ENCODE measurements at places on chromosomes 16 and 17.

DNA sequence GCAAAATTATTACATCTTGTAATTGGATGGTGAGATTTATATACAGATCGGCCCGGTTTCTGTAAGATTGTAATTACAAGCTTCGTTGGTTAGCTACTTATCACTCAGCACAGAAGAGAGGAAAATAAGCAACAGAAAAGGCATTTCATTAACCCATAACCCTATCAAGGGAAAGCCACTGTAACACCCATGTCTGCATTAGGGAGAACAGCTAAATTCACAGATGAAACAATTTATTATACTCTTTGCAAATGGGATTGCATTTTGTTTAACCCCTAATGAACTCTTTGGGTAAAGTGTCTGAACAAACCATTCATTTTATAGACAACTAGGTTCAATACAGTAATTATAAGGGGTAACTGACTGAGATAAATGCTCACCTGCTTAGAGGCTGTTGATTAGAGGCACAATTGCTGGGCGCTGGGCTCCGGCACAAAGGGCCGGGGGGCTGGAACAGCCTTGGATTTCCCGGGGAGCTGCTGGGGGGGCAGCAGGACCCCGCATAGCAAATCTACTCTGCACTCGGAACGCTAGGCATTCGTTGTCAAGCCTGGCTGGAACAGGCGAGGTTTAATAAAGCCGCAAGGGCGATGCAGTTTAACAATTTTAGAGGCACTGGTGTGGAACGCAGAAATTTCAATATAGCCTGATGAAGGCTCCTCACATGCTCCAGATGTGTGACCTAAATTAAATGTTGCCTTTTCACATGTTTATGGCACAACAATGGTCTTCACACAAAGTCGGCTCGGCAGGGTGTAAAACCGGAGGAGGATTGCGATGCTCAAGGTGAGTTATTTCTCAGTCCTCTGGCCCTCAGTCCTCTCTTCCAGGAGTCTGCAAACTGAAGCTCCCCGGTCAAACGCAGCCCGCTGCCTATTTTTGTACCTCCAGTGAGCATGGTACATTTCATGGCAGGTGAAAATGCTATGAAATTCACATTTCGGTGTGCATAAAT lies 134.0 kb upstream of the IRX6 start:
- DNase-seq: no peak

DNA sequence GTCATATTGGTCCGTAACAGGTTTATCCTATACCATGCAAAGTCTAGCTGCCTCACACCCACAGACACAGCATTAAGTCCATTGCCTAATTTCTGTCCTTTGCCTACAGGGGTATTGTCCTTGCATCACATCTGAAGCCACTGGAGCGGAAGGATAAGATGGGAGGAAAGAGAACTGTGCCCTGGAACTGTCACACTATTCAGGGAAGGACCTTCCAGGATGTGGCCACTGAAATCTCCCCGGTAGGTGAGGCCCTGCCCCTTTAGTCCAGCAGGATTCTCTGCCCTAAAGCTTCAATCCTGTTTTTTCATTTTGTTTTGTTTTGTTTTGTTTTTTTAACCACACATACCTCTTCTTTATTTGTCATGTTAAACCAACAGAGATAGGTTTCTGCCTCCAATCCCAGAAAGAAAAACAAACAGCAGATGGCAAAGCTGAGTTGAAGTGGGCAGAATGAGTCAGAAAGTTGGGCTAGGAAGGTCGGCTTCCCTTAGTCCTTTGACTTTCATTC lies 2.2 kb upstream of the EFTUD2 start:
- DNase-seq: no peak

DNA sequence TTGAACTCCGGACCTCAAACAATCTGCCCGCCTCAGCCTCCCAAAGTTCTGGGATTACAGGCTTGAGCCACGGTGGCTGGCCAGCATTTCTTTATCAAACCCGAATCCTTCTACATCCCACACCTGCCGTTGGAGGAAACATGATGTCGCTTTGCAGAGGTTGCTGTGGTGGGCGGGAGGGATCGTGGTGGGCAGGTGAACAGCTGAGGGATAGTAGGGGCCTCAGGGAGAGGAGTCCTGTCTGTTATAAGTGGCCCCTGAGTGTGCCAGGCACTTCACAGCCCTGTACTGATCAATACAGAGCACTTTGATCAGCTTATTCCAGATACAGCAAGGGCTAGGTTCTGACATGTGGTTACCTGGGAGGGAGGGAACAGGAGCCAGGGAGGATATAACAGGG lies 76.5 kb downstream of the CYLD start:
- DNase-seq: no peak

DNA sequence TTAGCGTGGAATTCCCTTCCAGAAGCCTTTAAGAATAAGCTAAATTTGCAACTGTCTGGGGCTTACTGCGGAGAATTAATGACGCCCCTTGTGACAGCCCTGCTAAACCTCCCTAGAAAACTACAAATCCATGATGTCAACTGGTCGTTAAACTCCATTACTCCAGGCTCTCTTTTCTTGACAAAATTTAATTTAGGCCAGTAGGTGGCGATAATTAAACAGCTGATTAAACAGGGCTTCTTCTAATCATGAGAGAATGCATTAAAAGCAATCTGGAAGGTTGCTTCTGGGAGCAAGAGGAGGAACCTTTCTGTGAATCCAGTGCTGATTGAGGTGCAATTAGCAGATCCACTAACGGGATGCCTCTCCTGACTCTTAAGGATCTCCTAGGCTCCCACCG lies 8.1 kb upstream of the NLRP1 start:
- DNase-seq: no peak

DNA sequence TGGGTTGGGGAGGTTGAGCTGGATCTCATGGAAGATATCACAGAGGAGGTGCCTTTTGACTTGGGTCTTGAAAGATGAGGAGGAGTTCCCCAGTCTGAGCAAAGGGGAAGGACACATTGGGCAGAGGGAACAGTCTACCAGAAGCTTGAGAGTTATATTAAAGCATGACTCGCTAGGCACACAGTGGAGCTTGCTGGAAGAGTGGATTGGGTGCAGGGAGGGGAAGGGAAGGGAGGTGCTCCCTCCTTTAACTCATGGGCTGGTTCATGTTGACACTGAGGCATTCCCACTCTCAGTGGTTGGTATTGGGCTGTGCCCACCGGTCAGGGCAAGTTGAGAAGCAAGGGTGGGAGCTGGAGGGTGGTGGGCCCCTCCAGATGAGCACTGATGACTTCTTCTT lies 5.9 kb downstream of the TMEM98 start:
- no peak for DNase-seq

- no peak for DNase-seq
These were observed 506 bp downstream of the ATP5MC1 start for GRCh38 chr17:48892940-48893645.

DNA sequence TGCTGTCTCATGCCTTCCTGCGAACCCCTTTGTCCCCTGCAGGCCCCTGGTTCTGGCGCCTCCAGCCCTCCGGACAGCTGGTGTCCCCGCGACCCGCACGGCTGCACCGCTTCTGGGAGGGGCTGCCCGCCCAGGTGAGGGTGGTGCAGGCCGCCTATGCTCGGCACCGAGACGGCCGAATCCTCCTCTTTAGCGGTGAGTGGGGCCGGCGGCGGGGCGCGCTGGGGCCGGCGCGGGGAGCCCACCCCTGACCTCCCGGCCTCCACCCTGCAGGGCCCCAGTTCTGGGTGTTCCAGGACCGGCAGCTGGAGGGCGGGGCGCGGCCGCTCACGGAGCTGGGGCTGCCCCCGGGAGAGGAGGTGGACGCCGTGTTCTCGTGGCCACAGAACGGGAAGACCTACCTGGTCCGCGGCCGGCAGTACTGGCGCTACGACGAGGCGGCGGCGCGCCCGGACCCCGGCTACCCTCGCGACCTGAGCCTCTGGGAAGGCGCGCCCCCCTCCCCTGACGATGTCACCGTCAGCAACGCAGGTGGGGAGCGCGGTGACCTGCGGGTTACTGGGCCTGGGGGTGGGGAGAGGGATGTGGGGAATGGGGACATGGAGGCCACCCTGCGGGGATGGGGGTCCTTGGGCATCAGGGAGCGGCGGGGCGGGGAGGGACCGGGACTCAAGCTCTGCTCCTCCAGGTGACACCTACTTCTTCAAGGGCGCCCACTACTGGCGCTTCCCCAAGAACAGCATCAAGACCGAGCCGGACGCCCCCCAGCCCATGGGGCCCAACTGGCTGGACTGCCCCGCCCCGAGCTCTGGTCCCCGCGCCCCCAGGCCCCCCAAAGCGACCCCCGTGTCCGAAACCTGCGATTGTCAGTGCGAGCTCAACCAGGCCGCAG lies 7.1 kb upstream of the IL32 start:
- peak; percentile 55 for DNase-seq

GRCh38 chr16:87365021-87365713 lies 18.4 kb downstream of the FBXO31 start:
- no peak for DNase-seq

DNA sequence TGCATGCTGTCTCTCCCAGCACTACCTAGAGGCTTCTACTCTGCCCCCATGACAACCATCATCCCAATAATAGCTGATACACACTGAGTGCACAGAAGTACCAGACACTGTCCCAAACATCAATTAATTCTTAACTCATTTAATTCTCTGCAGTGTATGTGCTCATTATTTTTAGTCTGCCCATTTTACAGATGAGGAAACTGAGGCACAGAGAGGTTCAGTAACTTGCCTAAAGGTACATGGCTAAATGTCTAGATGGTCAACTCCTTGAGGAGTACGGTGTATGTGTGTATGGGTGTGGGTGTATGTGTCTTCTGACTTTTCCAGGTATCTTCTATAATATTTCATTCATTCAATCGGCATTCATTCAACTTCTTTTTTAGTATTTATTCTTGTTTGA lies 407.9 kb downstream of the SOX9 start:
- DNase-seq: no peak

DNA sequence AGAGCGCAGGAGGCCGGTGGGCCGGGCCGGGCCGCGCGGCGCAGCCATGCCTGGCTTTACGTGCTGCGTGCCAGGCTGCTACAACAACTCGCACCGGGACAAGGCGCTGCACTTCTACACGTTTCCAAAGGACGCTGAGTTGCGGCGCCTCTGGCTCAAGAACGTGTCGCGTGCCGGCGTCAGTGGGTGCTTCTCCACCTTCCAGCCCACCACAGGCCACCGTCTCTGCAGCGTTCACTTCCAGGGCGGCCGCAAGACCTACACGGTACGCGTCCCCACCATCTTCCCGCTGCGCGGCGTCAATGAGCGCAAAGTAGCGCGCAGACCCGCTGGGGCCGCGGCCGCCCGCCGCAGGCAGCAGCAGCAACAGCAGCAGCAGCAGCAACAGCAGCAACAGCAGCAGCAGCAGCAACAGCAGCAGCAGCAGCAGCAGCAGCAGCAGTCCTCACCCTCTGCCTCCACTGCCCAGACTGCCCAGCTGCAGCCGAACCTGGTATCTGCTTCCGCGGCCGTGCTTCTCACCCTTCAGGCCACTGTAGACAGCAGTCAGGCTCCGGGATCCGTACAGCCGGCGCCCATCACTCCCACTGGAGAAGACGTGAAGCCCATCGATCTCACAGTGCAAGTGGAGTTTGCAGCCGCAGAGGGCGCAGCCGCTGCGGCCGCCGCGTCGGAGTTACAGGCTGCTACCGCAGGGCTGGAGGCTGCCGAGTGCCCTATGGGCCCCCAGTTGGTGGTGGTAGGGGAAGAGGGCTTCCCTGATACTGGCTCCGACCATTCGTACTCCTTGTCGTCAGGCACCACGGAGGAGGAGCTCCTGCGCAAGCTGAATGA lies 606 bp downstream of the THAP11 start:
- peak; percentile 52 for DNase-seq
